AG04450 (cell line): ENCODE measurements at places on chromosomes 7 and 10. TPM values are rescaled to one million over a fixed set of nuclear protein-coding genes. Genes with fewer than 3 reads are reported as not detected.
A peak's percentile ranks its signal among the peaks of the same experiment; 100 is the strongest.

DNA sequence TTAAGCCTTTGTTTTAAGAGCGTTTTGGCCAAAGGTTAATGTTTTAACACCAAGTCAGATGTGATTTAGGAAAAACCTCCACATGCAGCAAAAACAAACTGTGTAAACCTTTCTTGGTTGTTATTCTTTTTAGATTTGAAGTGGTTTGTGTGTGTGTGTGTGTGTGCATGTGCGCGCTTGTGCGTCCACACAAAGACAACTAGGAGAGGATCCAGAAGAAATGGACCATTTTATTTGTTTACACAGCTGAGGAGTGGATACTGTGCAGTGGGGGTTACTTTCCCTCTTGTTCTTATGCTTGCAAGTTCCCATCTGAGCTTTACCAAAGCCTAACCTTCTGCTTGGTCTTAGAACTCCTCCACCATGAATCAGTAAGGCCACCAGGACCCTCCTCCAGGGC lies 20.0 kb downstream of the TCF7L2 start:
- DNase-seq, result no peak

DNA sequence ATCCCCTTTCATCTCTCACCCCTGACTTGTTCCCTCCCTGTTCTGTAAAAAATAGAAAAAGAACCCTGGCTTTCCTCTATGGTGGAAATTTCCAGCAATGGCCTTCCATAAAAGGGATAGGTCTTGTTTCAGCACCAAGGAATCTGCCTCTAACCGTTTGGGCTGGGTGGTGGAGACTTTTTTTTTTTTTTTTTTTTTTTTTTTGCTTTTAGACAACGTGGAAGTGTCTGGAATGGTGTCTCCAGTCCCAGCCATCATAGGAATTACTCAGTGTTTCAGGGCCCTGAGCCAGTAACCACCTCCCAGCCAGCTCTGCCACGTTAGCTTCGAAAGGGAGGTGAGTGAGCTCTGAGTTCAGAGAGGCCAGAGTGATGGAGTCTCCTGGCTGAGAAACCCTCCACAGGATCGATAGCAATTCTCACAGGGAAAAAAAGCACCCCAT lies 97.3 kb upstream of the COL1A2 start:
- peak; percentile 94 for DNase-seq

DNA sequence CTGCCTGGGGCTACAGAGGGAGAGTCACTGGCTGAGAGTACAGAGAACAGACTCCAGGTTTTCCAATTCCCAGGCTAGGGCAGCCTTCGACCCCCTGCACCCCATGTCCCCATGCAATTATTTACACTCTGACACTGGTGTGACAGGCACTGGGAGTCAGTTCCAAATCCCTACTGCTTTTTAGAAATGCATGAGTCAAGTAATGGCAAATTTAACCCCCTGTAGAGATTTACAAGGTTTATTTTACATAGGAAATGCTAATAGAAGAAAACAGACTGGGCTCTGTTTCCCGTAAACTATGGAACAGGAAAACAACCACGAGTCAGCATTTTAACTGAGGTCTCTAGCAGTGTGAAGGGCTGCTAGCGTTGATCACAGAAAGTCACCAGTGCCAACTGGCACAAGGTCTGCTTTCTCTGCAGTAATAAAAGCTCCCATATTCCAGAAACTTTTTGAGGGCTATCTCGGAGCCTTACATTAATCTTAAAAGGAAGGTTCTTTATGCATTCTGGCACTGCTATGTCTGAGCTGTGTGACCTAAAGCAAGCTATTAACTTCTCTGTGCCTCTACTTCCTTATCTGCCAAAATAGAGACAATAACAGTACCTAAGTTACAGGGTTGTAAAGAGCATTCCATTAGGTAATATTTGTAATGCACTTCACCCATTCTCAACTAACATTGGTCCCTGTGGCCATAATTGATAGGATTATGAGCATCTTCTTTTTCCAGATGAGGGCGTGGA lies 28.2 kb downstream of the NOD1 start:
- no peak for DNase-seq

GRCh38 chr7:50542132-50542531 lies 23.1 kb downstream of the DDC start:
- no peak for DNase-seq

- DNase-seq, result no peak
Observed at GRCh38 chr10:12561307-12561706, 212.0 kb downstream of the CAMK1D start.

GRCh38 chr7:2116448-2116810 lies 116.3 kb downstream of the MAD1L1 start:
- no peak for DNase-seq

GRCh38 chr7:28853834-28854749 lies 104.0 kb downstream of the TRIL start:
- no peak for DNase-seq

- no peak for DNase-seq
Observed at GRCh38 chr10:131445623-131446022, 134.1 kb upstream of the TCERG1L start.

DNA sequence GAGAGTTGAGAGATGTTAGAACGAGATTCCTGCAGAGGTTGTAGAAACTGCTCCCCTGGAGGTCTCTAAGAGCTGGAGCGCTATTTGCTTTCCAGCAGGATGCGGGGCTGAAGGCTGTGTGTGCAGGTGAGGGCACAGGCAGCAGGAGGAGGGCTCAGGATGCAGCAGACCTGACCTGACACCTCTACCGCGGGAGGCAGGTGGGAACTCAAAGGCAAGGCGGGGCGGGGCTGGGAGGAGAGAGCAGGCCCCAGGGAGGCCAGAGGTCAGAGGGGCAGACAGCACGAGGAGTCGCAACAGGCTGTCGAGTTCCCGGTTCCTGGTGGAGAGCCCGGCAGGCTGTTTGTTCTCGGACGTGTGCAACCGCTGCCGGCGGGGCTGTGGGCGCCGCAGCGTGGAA lies 7.9 kb upstream of the CRTAC1 start:
- no peak for DNase-seq

The STAMBPL1 gene
- 41.6 and 50.3 TPM in 2 replicates for polyA plus RNA-seq

The OR2A7 gene
- 0.06 TPM in 1 of 2 replicates, not detected in the other for polyA plus RNA-seq

The ADAM22 gene
- polyA plus RNA-seq, result 0.14 and 0.33 TPM in 2 replicates

The GPC2 gene
- 2.6 TPM in 2 replicates for polyA plus RNA-seq

The ABCA13 gene
- polyA plus RNA-seq, result 0.04 and 0.05 TPM in 2 replicates
